ENCODE measurements at places on chromosomes 3 and 15. TPM values are rescaled to one million over a fixed set of nuclear protein-coding genes. Genes with fewer than 3 reads are reported as not detected.

PP2D1 gene
- not detected for total RNA-seq

CHRNA5 gene
- total RNA-seq, result 2.7 TPM

DNA sequence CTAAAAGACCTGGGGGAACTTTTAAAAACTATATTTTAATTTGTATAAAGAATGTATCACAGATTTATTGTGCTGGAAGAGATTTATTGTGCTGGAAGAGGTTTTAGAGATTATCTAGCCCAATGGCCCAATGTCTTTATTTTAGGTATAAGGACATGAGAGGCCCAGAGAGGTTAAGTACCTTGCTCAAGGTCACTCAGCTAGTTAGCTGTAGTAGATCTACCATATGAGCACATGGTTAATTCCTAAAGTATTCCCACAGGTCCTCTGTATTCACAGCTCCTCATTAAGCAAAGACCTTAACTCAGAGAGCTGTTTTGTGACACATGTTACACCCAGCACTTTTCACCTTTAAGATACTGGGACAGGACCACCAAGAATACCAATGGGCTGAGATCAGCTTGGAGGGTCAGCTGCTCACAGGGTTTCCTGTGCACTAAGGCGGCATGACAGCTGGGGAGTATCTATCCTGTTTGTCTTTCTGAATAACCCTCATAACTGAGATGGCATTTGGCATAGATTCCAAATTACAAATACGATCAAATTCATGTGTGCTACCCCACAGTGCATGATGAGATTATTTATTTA is 143.1 kb upstream of the TBL1XR1 start:
- no peak overlapping the region for H3K4me3 ChIP-seq
- DNase-seq, result no peak
- H3K27me3 ChIP-seq, result no peaks in the 10 kb centered on the region
- peaks cover 59% of the 10 kb centered on the region for H3K4me1 ChIP-seq
- no peak overlapping the region for H3K27ac ChIP-seq
- H3K36me3 ChIP-seq, result no peaks in the 10 kb centered on the region

DNA sequence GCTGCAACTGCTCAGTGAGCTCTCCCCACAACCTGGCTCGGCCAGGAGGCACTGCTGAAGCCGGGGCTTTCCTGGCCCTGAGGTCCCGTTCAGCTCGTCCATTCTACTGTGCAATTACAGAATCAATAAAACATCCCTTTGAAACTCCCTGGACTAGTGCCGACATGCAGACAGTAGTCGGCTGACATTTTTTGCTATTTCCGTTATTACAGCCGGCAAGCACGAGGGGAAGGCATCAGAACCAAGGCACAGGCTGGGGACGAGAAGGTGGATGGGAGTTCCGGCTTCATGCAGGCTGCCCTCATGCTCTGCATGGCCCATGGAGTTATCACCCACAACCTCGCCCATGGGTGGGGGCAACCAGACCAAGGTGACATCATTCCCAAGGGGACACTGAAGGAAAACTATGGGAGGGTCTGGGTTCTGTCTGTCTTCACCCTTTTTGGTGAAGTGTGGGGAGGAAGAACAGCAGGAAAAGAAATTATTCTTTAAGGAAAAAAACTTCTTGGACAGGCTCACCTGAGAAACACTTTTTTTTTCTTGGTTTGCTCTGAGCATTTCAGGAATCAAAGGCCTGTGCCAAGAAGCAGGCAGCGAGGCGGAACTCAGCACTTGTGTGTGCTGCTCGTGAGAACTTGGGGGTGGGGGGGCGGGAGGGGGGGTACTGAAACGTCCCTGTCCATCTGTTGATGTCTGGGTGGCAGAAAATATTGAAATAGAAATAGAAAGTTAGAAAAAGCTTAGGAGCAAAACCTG is 154.5 kb downstream of the FOXP1 start:
- peak overlapping the region; percentile 61 for H3K4me3 ChIP-seq
- H3K27me3 ChIP-seq, result no peaks in the 10 kb centered on the region
- peak overlapping the region; percentile 91 for H3K27ac ChIP-seq
- DNase-seq, result no peak

Data from activated CD8-positive, alpha-beta T cell treated with anti-CD3 and anti-CD28 coated beads for 36 hours (primary cell).